ENCODE measurements at places on chromosomes 2 and 18.

DNA sequence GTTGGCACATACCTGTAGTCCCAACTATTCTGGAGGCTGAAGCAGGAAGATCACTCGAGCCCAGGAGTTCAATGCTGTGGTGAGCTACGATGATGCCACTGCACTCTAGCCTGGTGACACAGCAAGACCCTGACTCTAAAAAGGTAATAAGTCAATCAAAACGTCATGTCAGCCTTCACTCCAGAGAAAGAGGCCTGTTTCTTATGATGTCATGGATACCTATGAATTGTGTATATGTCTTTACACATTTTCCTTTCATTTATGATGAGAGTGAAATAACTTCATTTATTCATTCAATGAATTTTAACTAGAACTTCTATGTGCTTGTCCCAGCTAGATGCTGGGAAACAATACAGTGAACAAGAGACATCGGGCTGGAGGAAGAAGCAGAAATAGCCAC lies 25.0 kb upstream of the ID2 start:
- DNase-seq, result no peak

- no peak for DNase-seq
Measured at GRCh38 chr2:191946471-191947182, 99.7 kb upstream of the CAVIN2 start.

- DNase-seq, result no peak
Measured at GRCh38 chr18:50666536-50666935, 106.6 kb downstream of the MAPK4 start.

DNA sequence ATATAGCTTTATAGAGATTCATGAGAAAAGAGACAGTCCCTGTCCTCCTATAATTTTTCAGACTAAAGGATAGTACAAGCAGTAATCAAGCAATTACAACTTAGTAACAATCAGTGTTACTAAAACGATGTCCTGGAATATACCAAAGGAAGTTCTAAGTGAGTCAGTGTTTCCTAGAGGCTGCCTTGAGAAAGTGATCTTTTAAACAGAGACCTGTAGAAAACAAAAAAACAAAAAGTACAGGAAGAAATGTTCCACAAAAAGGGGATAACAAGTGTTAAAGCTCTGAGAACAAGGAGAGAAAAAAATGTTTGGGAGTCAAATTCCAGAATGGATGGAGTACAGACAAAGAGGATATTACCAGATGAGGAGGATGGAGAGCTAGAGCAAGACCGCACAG lies 556.4 kb downstream of the ERBB4 start:
- no peak for DNase-seq

DNA sequence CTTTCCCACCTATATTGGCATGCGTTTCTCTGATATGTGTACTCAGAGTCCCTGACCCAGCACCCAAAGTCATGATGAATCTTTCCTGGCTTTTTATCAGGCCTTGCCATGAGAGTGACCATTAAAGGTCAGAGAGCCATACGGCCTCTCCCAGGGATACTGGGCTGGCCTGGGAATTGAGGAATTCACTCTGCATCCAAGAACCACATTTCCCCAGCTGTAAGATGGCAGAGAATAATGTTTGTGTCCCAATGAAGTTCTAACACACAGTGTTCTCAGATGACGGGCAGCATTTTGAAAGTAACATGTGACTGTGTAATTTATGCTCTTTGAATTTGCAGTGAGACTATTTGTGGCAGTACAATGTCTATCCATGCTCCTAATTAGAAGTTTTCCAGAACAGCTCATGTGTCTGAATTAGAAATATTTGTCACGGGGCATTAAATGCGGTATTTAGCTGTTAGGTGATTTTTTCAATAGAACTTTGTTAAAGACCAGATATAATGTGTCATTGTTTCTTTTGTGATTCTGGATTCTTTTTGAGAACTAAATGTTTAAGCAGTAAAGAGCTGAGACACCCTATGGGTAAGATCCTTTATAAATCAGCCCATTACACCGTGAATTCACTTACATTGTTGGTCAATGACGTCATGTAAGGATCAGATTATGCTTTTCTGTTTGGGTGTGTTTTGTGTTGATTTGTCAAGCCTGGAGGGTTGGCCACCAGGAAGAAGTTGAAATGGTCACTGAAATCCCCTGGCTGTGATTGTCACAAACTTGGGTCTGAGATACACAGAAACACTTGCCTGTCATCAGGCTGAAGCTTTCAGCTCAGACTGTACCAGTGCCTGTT lies 7.3 kb upstream of the SLC3A1 start:
- no peak for DNase-seq

GRCh38 chr18:74905247-74905646 lies 303.7 kb downstream of the PTGR3 start:
- no peak for DNase-seq

GRCh38 chr2:23280401-23280800 lies 104.6 kb upstream of the KLHL29 start:
- DNase-seq, result no peak

GRCh38 chr18:25348386-25349130 lies 3.4 kb downstream of the ZNF521 start:
- DNase-seq, result no peak

DNA sequence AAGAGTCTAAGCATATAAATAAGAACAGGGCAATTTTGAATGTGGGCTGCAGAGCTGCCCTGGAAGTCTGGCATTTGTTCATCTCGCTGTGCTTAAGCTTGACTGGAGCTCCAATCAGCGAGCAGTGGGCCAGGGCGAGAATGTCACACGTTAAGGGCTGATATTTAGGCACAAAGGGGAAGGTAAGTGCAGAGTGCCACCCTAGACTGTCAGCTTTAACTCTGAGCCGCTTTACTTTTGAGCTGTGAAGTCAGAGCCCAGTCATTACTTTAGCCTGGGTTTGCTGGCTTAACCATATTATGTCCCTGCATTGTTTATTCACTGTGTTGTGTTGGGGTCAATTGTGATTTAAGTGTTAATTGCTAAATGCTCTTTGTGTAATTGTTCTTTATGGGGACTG lies 236.1 kb upstream of the SIX3 start:
- no peak for DNase-seq

DNA sequence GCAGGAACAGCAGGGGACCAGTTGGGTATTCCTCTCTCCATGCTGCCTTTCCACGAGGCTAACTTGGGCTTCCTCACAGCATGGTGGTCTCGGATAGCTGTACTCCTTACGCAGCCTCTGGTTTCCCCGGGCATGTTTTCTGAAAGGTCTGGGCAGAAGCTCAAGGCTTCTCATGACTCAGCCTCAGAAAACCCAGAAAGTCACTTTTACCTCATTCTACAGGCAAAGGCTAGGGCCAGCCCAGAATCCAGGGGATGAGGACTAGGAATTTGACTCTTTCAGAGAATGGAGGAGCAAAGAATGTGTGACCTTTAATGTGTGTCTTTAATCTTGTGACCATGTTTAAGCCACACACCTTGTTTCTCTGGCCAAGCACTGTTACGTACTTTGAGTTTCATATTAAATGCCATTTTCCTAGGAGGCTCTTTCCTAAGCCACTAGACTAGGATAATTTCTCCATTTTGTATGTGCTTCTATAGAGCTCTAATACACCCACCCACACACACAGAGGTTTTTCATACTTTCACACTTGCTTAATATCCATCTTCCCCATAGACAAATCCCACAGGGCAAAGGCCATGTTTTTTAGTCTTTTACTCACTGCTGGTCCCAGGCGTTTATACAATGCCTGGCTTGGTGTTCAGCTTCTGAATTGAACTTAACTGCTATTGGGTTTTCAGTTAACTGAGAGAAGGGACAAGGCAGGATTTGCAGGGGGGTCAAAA lies 77.3 kb downstream of the LONRF2 start:
- DNase-seq, result no peak

DNA sequence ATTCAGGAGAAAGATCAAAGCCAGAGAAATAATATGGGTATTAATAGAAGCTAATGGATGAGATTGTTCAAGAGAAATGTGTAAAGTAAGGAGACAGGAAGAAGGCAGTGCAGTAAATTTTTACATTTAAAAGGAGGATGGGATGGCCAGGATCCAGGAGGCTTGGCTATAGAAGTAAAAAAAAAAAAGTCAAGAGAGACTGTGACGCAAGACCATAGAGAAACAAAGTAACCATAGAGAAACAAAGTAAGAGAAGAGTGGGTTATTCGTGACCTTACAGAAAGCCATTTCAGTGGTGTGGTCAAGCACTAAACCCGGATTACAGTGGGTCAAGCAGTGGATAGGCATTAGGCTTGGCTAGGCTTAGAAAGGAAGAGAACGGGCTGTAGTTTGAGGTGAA lies 10.5 kb upstream of the FAM171B start:
- no peak for DNase-seq

DNA sequence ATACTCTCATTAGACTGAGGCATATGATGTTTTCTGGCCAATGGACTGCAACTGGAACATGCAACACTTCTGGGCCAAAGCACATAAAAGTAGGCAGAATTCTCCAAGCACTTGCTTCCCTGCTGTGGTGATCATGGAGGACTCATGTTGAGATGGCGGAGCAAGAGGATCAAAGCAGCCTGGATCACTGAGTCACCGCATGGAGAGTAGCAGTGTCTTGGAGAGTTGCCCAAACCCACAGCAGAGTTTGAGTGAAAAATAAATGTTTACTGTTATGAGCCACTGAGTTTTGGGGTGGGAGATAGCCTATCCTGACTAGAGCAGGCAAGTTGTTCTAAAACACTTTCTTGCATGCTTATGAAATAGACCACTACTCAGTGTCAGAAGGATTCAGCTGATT lies 359.5 kb downstream of the ZNF521 start:
- DNase-seq, result no peak

All from stimulated activated CD8-positive, alpha-beta memory T cell treated with anti-CD3 and anti-CD28 coated beads, Interleukin-4, amount 100 ng/mL, for 1 hour (primary cell).